ENCODE measurements at places on chromosomes 12 and 14.

DNA sequence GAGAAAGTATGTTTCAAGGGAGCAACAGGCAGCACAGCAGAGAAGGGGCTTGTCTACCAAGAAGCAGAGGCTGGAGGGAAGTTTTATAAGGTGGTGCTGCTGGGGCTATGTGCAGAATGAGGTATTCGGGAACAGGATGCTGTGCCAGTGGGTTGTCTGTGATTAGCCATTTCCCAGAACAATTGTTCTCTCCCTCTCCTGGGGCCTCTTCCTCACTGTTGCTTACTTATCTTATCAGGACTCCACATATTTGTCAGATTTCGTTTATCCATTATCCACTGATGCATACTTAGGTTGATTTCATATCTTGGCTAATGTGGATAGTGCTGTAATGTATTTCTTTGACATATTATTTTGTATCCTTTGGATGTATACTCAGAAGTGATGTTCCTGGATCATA lies 195.1 kb upstream of the RTL1 start:
- peaks cover 17% of the 10 kb centered on the region for H3K27me3 ChIP-seq
- no peak overlapping the region for H3K27ac ChIP-seq
- no peak for DNase-seq
- H3K4me1 ChIP-seq = no peaks in the 10 kb centered on the region
- no peaks in the 10 kb centered on the region for H3K36me3 ChIP-seq

DNA sequence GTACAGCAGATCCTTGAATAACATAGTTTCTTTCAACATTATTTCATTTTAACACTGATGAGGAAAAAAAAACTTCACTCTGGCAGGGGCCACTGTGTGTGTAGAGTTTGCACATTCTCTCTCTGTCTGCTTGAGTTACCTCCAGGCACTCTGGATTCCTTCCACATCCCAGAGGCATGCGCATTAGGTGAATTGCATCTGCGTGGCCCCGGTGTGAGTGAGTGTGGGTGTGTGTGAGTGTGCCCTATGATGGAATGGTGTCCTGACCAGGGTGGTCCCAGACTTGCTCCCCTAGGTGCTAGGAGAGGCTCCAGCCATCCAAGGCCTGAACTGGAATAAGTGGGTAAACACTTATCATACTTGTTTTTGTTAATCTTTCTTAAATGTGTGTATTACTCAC lies 90.6 kb upstream of the LRIG3 start:
- no peaks in the 10 kb centered on the region for H3K4me1 ChIP-seq
- no peaks in the 10 kb centered on the region for H3K36me3 ChIP-seq
- H3K27ac ChIP-seq = no peak overlapping the region
- H3K27me3 ChIP-seq = no peaks in the 10 kb centered on the region

- H3K27ac ChIP-seq = no peak overlapping the region
- H3K4me3 ChIP-seq = no peak overlapping the region
- no peak for DNase-seq
- peaks cover 18% of the 10 kb centered on the region for H3K36me3 ChIP-seq
Measured at GRCh38 chr12:1995205-1995896, 8.9 kb downstream of the DCP1B start.

DNA sequence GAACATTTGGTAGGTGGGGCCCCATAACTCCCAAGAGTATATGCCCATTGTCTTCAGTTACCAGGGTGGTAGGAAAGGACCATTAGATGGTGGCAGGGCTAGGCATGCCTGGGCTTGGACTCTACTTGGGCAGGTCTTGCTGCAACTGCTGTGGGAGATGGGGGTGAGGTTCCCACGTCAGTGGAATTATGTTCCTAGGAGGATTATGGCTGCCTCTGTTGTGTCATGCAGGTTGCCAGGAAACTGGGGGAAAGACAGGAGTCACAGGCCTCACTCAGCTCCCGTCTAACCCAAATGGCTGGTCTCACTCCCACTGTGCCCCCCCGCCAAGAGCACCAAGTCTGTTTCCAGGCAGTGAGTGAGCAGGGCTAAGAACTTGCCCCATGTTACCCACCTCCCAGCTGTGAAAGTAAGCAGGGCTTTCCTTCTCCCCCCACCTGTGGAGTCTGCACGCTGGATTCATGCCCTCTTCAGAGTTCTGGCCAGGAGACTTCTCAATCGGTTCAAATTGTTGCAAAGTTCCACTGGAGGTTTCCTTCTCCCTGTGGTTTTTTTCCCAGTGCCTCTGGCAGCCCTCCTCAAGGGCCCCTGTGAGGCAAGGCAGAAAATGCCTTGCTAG lies 337.5 kb downstream of the CCDC91 start:
- H3K4me1 ChIP-seq = peaks cover 11% of the 10 kb centered on the region
- H3K27me3 ChIP-seq = no peaks in the 10 kb centered on the region
- peaks cover 43% of the 10 kb centered on the region for H3K36me3 ChIP-seq

GRCh38 chr12:122596838-122597237 lies 69.8 kb downstream of the KNTC1 start:
- no peak overlapping the region for H3K27ac ChIP-seq
- H3K36me3 ChIP-seq = peaks cover 25% of the 10 kb centered on the region
- no peaks in the 10 kb centered on the region for H3K27me3 ChIP-seq
- DNase-seq = no peak

- no peak for DNase-seq
- no peak overlapping the region for H3K27ac ChIP-seq
- no peaks in the 10 kb centered on the region for H3K27me3 ChIP-seq
- H3K4me1 ChIP-seq = no peaks in the 10 kb centered on the region
- H3K4me3 ChIP-seq = no peak overlapping the region
- H3K36me3 ChIP-seq = no peaks in the 10 kb centered on the region
Measured at GRCh38 chr12:30268041-30268440, 427.6 kb downstream of the IPO8 start.

GRCh38 chr12:11510671-11511070 lies 115.3 kb upstream of the PRB2 start:
- no peak overlapping the region for H3K4me3 ChIP-seq
- DNase-seq = no peak
- no peaks in the 10 kb centered on the region for H3K4me1 ChIP-seq
- H3K27me3 ChIP-seq = peaks cover 16% of the 10 kb centered on the region

- DNase-seq = no peak
- no peak overlapping the region for H3K4me3 ChIP-seq
- H3K27ac ChIP-seq = no peak overlapping the region
Measured at GRCh38 chr12:89306827-89307473, 45.4 kb downstream of the DUSP6 start.

GRCh38 chr14:49992448-49992847 lies 99.6 kb downstream of the ARF6 start:
- DNase-seq = no peak
- H3K27me3 ChIP-seq = no peaks in the 10 kb centered on the region
- peaks cover 4% of the 10 kb centered on the region for H3K36me3 ChIP-seq
- H3K27ac ChIP-seq = peak overlapping the region; percentile 96
- peaks cover 25% of the 10 kb centered on the region for H3K4me1 ChIP-seq
- H3K4me3 ChIP-seq = peak overlapping the region; percentile 72

DNA sequence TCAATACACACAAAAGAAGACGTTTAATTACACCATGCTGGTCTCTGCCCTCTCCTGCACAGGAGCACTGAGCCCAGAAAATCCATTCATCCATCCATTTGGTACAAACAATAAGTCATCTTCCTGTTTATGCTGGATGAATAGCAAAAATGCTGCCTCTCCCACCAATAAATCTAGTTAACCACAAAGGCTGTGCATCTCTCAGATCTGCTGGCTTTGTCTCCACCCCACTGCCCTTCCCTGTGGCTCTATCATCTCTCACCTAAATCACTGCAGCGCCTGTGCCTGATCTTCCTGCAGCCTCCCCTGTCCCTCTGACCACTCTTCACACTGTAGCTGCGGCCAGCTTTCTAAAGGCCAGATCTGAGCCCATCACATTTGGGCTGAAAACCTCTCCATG lies 72.9 kb upstream of the DDX11 start:
- no peak overlapping the region for H3K4me3 ChIP-seq
- H3K27me3 ChIP-seq = no peaks in the 10 kb centered on the region
- H3K27ac ChIP-seq = no peak overlapping the region
- DNase-seq = no peak

- no peak for DNase-seq
- no peaks in the 10 kb centered on the region for H3K27me3 ChIP-seq
- peaks cover 45% of the 10 kb centered on the region for H3K4me1 ChIP-seq
Measured at GRCh38 chr14:63632932-63633514, 8.6 kb downstream of the WDR89 start.

GRCh38 chr12:12379831-12380730 lies 23.2 kb downstream of the BORCS5 start:
- DNase-seq = no peak
- H3K4me3 ChIP-seq = no peak overlapping the region
- H3K27me3 ChIP-seq = no peaks in the 10 kb centered on the region
- peaks cover 48% of the 10 kb centered on the region for H3K36me3 ChIP-seq

GRCh38 chr14:67133595-67134441 lies 55.4 kb upstream of the GARIN2 start:
- DNase-seq = no peak
- H3K4me3 ChIP-seq = no peak overlapping the region
- no peaks in the 10 kb centered on the region for H3K4me1 ChIP-seq
- H3K27me3 ChIP-seq = no peaks in the 10 kb centered on the region

DNA sequence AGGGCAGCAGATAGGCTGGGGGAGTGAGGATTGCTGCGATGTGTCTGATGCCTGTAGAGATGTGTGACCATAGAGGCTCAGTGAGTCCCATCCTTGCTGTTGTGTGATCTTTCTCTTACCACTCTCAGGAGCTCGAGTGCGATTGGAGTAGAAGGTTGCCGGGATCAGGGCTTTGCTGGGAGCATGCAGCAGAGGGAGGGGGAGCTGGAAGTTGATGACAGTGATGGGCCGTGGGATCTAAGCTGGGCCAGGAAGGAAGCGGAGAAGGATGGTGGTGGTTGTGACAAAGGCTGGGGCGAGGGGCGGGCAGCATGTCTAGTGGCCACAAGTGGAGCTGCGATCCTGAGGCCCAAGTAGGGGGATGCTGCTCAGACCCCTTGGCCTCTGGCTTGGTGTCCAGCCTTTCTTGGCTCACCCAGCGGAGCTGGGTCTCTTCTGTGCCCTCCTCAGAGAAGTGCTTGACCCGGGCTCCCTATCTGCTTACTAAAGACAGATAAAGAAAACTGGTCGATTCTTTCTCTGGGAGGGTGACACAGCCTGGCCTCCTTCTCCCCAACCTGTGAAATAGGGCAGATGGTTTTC lies 66.2 kb downstream of the PRMT8 start:
- H3K4me1 ChIP-seq = peaks cover 8% of the 10 kb centered on the region
- peaks cover 34% of the 10 kb centered on the region for H3K27me3 ChIP-seq
- no peak overlapping the region for H3K27ac ChIP-seq
- no peaks in the 10 kb centered on the region for H3K36me3 ChIP-seq
